Caco-2 (cell line): ENCODE measurements at places on chromosomes 11 and 22. TPM values are rescaled to one million over a fixed set of nuclear protein-coding genes. Genes with fewer than 3 reads are reported as not detected.

FJX1 gene
- 12.0 and 14.4 TPM in 2 replicates for total RNA-seq

C11orf16 gene
- total RNA-seq, result not detected in 2 replicates

FUT4 gene
- 24.5 and 25.0 TPM in 2 replicates for total RNA-seq

C11orf86 gene
- not detected in 2 replicates for total RNA-seq

DNA sequence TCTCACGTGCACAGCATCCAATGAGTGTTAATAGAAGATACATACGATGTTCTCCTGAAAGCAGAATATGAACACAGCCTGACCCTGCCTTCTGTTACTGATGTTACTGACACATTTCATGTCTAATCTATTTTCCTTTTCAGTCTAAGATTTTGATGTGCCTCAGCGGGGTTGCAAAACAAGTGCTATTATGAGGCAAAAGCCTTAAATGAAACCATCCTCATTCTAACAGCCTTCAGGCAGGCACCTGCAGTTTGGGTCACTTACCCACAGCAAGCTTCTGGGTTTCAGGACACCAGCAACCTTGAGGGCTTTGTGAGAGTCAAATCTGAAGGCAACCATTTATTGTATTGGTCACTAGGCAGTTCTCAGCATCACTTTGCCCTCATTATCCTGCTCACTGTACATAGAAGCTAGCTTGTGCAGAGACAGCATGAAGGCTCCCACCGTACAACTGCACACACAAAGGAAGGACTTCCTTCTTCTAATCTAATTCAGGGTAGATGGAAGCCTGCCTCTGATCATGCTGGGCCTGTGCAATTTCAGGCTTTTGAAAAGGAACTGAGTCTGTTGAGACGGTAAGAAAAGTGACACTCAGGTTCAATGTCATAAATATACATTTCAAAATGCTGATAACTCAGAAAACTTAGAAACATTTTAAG lies 183.2 kb upstream of the PITPNB start:
- H3K27me3 ChIP-seq, result no peaks in the 10 kb centered on the region
- H3K27ac ChIP-seq, result no peak overlapping the region
- H3K4me3 ChIP-seq, result no peak overlapping the region
- no peaks in the 10 kb centered on the region for H3K4me1 ChIP-seq
- DNase-seq, result no peak
- H3K36me3 ChIP-seq, result no peaks in the 10 kb centered on the region

- no peaks in the 10 kb centered on the region for H3K4me1 ChIP-seq
- no peaks in the 10 kb centered on the region for H3K27me3 ChIP-seq
- no peak overlapping the region for H3K4me3 ChIP-seq
- H3K36me3 ChIP-seq, result no peaks in the 10 kb centered on the region
- DNase-seq, result no peak
- no peak overlapping the region for H3K27ac ChIP-seq
Observed at GRCh38 chr11:32109138-32109537, 18.3 kb downstream of the RCN1 start.

DNA sequence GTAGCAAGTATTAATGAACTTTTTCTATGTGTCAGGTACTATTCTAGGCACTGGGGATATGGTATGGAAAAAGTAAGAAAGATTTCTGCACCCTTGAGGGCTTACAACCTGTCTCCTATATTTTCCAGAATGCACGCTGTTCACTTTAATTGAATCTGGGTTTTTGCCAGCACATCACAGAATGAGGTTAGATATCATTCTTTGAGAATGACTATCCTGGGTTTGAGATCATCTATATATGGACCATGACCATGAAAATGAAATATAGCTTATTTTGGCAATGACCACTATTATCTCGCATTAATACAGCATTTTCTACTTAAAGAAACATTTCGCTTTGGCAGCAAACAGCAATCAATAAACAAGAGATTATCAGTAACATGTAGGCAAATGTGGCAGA lies 46.9 kb downstream of the C11orf71 start:
- no peaks in the 10 kb centered on the region for H3K27me3 ChIP-seq
- H3K27ac ChIP-seq, result no peak overlapping the region
- H3K36me3 ChIP-seq, result no peaks in the 10 kb centered on the region
- no peak overlapping the region for H3K4me3 ChIP-seq
- H3K4me1 ChIP-seq, result no peaks in the 10 kb centered on the region

- no peaks in the 10 kb centered on the region; the same call in 1 of the 2 replicates for H3K4me1 ChIP-seq
- no peak for DNase-seq
- H3K27ac ChIP-seq, result no peak overlapping the region
- peaks cover 1% of the 10 kb centered on the region; the same call in 1 of the 2 replicates for H3K27me3 ChIP-seq
- no peak overlapping the region for H3K4me3 ChIP-seq
Observed at GRCh38 chr11:96554236-96554820, 164.5 kb downstream of the JRKL start.

- H3K4me1 ChIP-seq, result no peaks in the 10 kb centered on the region; the same call in 1 of the 2 replicates
- H3K36me3 ChIP-seq, result no peaks in the 10 kb centered on the region
- no peak for DNase-seq
- no peaks in the 10 kb centered on the region for H3K27me3 ChIP-seq
- H3K4me3 ChIP-seq, result no peak overlapping the region
Observed at GRCh38 chr11:83054001-83054400, 17.7 kb downstream of the RAB30 start.

GRCh38 chr11:6587360-6587953 lies 16.0 kb downstream of the RRP8 start:
- H3K36me3 ChIP-seq, result no peaks in the 10 kb centered on the region; the same call in 1 of the 2 replicates
- H3K4me3 ChIP-seq, result no peak overlapping the region
- no peaks in the 10 kb centered on the region for H3K4me1 ChIP-seq
- H3K27ac ChIP-seq, result no peak overlapping the region
- DNase-seq, result no peak
